ENCODE measurements at places on chromosomes 7 and 10.

- no peak for DNase-seq
These were observed 37.7 kb upstream of the R3HCC1L start for GRCh38 chr10:98096731-98097130.

DNA sequence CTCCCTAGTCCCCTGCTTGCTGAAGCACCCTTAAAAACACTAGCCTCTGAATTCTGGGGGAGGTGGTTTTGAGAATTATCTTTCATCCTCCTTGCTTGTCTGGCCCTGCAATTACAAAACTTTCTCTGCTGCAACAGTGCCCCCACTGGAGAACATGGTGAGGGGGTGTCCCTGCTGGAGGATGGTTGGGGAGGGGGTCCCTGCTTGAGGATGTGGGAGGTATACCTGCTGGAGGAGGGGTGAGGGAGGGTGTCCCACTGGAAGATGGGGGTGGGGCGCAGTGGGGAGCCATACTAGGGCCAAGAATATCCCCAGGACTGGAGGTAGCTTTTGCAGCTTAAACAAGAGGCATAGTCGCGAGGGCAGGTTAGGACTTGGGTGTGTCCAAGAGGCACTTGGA is 3.2 kb upstream of the POLM start:
- no peak for DNase-seq

- no peak for DNase-seq
These were observed 162.0 kb downstream of the MAGI2 start for GRCh38 chr7:79291498-79291865.

GRCh38 chr10:93742633-93743349 is 14.9 kb upstream of the LGI1 start:
- no peak for DNase-seq

GRCh38 chr10:64648915-64649314 is 1127.7 kb downstream of the REEP3 start:
- no peak for DNase-seq

GRCh38 chr7:78081344-78081743 is 282.8 kb downstream of the PHTF2 start:
- no peak for DNase-seq

GRCh38 chr7:44145479-44145968 is 4.4 kb upstream of the MYL7 start:
- DNase-seq = peak; percentile 43

- no peak for DNase-seq
These were observed 629.0 kb downstream of the CCSER2 start for GRCh38 chr10:84957427-84957826.

DNA sequence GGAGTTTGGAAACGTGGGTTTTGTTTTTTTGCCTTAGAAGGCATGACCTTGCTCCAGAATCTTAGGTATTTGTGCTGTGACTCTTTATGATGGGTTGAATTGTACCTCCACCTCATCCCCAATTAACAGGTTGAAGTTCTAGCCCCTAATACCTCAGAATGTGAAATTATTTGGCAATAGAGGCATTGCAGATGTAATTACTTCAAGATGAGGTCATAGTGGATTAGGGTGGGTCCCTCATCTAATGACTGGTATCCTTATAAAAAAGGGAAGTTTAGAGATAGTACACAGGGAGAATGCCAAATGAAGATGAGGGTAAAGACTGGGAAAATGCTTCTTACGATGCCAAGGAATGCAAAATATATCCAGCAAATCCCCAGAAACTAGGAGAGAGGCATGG is 3.0 kb upstream of the FAM200A start:
- no peak for DNase-seq

DNA sequence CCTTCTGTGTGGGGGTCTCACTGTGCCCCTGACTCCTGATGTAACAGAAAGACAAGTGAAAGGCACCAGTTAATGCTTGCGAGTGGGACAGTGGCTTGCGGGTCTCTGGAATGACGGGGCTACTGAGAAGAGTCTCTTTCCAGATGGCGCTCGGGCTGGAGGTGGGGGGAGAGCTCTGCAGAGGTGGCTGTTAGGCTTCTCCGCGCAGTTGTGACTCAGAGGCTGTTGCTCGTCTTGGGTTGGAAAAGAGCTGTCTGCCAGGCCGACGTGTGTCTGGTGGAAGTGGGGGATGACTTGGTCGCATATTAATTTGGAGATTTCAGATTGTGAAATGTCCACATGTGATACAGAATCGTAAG is 27.9 kb upstream of the SH2B2 start:
- no peak for DNase-seq

DNA sequence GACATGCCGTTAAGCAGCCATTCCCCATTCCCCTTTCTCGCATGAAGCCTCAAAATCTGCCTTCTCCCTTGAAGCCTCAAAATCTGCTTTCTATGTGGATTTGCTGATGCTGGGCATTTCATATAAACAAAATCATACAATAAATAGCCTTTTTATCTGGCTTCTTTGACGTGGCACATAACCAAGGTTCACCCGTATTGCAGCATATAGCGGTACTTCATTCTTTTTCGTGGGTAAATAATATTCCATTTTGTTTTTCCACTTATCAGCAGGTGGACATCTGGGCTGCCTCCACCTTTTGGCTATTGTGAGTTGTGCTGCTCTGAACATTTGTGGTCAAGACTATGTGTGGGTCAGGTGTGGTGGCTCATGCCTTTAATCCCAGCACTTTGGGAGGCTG is 57.0 kb downstream of the BRI3 start:
- DNase-seq = no peak

DNA sequence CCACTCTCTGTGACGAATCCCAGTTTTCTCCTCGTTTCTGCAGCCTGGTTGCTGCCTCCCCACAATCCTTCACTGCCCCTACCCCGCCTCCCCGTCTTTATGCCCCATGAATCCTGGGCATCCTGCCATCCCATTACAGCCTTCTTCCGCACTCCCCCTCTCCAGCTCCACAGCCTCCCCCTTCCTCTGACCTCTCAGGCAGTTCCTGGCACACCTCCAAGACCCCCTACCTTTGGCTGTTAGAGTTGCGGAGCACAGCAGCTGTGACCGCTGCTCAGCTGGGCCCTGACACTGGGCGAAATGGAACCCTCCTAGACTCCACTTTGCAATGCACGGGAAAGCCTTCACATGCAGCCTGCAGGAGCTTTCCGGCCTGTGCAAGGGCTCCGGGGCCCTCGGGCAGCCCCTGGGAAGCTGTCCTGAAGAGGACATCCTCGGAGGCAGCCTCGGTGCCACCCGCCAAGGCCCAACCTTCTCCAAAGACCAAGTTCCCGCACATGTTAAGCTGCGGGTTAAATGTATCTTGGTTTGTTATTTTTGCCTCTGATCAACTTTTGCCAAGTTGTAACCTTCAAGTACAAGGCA is 400.7 kb upstream of the MKI67 start:
- no peak for DNase-seq

GRCh38 chr10:100945754-100946153 is 23.6 kb upstream of the SEMA4G start:
- DNase-seq = no peak

GRCh38 chr10:102003541-102003940 is 52.4 kb downstream of the ARMH3 start:
- DNase-seq = no peak

DNA sequence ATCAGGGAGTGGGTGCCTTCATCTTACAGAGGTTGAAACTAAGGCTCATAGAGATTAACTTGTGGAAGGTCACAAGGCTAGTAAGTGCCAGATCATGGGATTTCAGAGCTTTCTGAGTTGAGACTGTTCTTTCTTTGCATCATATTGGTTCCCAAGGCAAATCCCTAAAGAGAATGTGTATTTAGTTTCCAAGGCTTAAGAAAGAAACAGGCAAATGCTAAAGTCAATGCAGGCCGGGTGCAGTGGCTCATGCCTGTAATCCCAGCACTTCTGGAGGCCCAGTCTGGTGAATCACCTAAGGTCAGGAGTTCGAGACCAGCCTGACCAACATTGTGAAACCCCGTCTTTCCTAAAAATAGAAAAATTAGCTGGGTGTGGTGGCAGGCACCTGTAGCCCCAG is 19.8 kb downstream of the CDK1 start:
- no peak for DNase-seq

DNA sequence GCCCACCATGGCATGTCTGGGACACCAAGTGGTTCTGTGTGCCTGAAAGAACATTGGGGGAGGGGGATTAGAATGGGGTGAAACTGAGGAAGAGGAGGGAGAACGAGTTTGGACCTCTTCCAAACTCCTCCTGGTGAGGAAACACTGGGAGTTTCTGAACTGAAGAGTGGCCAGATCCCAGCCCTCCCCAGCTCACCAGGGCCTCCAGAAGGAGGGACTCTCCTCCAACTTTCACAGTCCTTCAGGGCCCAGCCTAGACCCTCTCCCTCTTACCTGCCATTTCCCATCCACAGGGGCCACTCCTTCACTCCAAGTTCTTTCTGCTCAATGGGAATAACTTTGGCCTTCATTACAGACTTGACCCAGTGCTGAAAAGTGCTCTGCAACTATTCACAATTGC is 132.0 kb upstream of the FOXK1 start:
- DNase-seq = no peak

GRCh38 chr7:122893486-122893885 is 7.2 kb upstream of the CADPS2 start:
- no peak for DNase-seq

- no peak for DNase-seq
These were observed 25.8 kb downstream of the MACC1 start for GRCh38 chr7:20191391-20191869.

DNA sequence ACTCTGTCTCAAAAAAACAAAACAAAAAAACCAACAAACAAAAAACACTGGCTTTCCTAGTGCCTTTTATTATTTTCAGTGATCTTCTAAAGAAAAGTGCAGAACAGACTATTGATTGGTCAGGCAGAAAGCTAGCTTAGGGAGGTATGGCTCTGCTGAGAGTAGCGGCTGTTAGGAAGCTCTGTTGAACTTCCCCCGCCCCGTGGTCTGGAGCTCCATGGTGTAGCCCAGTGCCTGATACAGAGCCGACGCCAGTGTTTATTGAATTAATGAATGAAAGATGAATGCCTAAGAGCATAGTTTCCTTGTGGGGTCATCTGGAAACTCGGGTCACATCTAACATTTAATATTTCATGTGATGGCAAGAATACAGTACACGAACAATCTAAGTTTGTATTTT is 90.5 kb upstream of the ARMC3 start:
- no peak for DNase-seq

- no peak for DNase-seq
These were observed 386.8 kb upstream of the POT1 start for GRCh38 chr7:125316466-125316865.

GRCh38 chr10:11093771-11094736 is 76.4 kb downstream of the CELF2 start:
- no peak for DNase-seq
